Lower leg skin (tissue), 4 donors: ENCODE measurements at places on chromosomes 6 and 20. TPM values are rescaled to one million over a fixed set of nuclear protein-coding genes. Genes with fewer than 3 reads are reported as not detected.

C20orf96 gene
- not detected for total RNA-seq

ARMC12 gene
- total RNA-seq = not detected

NKX2-2 gene
- not detected for total RNA-seq

BAG2 gene
- total RNA-seq = 1.1 TPM

GPX5 gene
- not detected for total RNA-seq

DNA sequence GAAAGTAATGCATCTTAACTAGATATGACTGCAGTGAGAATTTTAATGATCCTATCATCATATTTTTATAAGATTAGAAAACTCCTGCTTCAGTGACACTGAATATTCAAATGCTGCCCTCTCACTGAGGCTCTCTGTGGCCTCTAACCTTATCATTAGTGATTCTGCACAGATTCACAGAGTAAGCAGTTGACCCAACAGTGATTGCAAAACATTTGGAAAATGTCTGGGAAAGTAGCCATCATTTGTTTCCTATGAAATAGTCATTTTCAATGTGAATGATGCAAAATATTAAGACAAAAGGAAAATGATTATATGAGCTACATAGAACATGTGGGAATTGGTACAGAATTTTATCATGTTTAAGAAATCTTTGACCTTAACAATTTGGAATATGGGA lies 210.3 kb downstream of the TBX18 start:
- no peak for DNase-seq

GRCh38 chr6:17714177-17714576 lies 7.5 kb upstream of the NUP153 start:
- no peak for DNase-seq

- peak; percentile 56 for DNase-seq
Measured at GRCh38 chr6:21804941-21805610, 211.5 kb downstream of the SOX4 start.

GRCh38 chr6:53495506-53496499 lies 49.1 kb downstream of the GCLC start:
- no peak for DNase-seq

DNA sequence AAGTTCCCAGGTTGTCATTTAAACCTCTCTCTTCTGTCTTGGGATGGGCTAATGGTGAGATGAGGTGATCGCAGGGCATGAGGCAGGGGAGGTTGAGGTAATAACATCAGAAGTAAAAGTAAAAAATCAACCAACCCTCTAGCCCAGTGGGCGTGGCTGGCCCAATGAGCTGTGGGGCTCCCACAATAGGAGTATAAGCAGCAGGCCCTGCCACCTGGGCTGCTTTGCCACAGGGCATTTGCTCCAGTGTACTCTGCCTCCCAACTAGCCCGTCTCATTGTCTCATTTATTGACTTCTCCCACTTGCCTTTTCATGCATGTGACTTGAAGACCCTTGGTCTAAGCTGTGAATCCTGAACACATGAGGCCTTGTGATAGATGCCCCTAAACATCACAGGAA lies 62.8 kb downstream of the PHACTR3 start:
- no peak for DNase-seq

- DNase-seq = no peak
Measured at GRCh38 chr6:100968949-100969348, 87.8 kb upstream of the ASCC3 start.

DNA sequence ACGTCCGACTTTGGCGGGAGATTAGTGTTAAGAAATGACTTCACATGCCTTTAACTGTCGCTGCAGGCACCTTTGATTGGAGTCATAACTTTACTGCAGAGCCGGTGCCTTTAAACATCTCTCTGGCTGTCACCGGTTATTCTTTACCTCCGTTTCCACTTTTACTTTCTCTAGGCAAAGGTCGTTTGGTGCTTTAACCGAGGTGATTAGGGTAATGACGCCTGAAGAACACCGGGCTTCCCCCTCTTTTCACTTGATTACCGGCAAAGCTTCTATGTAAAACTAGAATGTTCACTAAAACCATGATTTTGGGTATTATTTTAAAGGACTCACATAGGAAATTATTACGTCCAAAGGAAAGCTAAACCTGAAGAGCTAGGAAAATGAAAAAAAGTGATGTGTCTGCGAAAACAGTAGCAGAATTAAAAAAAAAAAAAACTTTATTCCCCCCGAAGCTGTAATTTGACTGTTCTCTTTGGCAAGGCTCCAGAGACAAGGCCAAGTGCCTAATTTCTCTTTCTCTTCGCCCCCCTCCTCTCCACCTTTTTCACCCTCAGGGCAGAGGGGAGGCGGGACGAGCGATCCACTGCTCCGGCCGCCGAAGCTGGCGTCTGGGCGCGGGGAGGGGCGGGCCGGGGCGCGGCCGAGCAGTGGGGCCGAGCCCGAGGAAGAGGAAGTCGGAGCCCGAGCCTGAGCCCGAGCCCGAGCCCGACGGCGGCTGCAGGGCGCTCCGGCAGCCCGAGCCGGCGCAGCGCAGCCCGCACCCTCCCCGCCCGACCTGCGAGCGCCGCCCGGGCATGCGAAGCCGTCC lies at the start of gene PLEKHG1:
Gene PLEKHG1 (plus strand): TSS at position 687 of the 811 bp plus-strand sequence. CDS start 133,797 bp downstream, outside the sequence.
- peak; percentile 49 for DNase-seq

DNA sequence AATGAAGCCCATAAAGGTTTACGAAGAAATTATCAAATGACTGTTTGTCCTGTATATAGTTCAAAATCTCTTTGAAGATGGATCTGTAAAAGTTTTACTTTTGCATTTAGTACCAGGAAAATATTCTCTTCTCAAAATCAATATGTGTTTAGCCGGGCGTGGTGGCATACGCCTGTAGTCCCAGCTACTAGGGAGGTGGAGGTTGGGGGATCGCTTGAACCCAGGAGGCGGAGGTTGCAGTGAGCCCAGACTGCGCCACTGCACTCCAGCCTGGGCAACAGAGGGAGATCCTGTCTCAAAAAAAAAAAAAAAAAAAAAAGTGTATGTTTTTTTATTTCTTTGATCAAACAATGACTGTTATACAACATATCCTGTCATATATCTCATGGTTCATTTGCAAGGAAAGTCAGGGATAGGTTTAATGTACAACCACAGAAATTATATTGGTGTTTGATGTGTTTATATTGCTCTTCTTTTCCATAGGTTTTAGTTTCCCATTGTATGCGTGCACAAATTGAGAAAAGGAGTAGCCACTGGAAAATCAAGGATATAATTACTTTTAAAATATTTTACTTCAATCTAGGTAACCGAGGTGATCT lies 40.1 kb downstream of the SOX4 start:
- no peak for DNase-seq

DNA sequence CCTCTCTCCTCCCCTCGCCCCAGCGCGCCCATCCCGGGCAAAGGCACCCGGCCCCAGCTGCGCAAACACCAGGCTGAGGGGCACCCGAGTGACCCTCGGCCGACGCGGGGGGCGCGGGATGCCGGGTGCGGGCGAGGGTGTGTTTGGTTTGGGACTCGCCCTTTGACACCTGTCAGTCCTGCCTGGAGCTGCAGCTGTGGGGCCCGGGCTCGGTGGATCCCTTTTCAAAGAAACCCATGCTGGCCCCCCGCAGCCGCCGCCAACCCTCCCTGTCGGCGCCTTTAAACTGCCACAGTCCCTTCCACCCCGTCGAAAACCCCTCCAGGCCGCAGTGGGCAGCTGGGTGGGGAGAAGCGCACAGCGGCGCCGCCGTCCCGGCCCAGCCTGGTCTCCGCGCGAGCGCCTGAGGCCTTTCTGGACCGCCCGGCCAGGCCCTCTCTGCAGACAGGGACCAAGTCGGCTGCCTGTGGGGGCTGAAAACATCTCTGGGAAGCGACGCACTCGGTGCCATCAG lies 5.5 kb downstream of the FOXQ1 start:
- DNase-seq = no peak

GRCh38 chr6:1958257-1958656 lies 287.1 kb downstream of the GMDS start:
- no peak for DNase-seq

DNA sequence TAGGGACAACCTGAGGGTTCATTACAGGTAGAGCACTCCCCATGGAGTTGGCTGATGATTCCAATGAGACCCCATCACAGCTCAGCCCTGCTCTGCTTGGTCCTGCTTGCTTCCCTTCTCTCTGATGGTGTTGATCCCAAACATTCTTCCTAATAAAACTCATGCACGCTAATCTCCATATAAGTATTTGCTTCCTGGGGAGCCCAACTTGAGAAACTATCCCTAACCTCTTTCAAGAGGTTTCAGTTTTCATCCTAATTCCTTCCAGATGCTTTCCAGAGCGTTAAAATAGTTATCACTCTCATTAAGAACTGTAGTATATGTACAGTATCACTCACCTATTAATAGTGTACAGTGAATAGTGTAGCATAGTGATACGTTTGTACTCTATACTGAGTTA lies 68.1 kb downstream of the EPHA7 start:
- DNase-seq = no peak

- no peak for DNase-seq
Measured at GRCh38 chr6:74798302-74798701, 407.6 kb downstream of the COL12A1 start.
